Hematopoietic multipotent progenitor cell treated with erythropoietin and hydrocortisone succinate and interleukin-3 and kit ligand, for 4 days (in vitro differentiated cells): ENCODE measurements at places on chromosomes 5 and 9.
A peak's percentile ranks its signal among the peaks of the same experiment; 100 is the strongest.

- DNase-seq: peak; percentile 24
Measured at GRCh38 chr9:88387036-88387551, 1.1 kb upstream of the SPIN1 start.

DNA sequence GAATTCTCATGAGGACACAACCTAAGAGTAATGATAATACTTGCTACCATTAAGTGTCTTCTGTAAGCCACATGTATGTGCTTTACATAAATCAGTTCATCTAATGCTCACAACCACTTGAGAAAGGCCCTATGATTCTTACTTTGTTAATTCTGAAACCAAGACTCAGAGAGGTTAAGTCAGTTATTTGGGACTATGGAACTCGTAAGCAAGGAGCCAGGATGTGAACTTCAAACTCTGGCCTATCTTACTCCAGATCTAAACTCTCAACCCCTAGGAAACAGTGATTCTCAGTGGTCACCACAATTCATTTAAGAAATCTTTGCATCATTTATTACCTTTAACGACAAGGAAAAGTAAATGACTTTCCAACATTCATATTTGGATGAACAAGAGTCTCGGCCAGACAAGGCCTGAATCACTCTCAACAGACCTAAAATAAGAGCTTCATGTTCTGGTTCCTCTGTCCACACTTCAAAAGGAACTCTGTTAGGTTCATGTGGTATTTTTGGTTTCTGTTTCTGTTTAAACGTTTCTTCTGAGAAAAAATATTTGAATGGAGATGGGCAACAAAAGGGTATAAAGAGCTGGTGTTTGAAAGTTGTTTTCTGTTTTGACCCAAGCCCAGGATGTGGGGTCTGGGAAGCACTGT lies 104.8 kb downstream of the LPAR1 start:
- no peak for DNase-seq

DNA sequence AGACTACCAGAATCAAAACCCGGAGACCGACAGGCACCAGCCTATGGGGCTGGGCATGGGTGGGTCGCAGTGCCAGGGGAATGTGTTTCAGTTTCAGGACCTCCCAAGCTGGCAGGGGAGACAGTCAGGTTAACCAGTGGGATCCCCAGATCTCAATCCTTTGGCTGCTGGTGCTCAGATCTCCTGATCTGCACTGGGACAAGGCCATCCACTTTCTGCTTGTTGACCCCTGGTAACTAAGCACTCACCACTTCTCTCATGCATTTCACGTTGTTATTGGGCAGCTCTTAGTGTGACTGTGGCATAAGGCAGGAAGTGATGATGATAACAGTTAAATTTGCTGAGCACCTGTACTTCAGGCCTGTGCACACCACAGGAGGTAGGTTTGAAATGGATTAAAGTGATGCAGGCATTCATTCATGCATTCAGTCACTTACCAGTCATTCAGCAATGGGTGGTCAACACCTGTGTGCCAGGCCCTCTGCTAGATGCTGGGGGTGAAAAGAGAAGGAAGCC lies 42.1 kb upstream of the STXBP1 start:
- peak; percentile 50 for DNase-seq

DNA sequence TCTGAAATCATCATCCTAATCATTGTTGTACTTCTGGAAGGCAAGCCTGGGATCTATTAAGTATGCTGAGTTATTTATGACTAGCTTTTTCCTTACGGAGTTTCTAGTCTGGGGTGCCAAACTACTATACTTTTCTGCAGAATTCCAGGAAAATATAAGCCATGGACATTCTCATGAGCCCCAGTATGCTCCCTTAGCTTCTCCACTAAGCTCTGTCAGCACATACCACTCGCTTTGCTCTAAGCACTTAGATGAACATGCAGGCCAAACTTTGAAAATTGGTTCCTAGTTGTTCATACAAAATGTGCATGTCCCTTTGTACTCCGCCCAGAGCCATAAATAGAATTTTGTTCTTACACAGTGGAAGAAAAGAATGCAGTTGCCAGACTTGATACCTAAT lies 284.6 kb downstream of the ARRDC3 start:
- DNase-seq: no peak

DNA sequence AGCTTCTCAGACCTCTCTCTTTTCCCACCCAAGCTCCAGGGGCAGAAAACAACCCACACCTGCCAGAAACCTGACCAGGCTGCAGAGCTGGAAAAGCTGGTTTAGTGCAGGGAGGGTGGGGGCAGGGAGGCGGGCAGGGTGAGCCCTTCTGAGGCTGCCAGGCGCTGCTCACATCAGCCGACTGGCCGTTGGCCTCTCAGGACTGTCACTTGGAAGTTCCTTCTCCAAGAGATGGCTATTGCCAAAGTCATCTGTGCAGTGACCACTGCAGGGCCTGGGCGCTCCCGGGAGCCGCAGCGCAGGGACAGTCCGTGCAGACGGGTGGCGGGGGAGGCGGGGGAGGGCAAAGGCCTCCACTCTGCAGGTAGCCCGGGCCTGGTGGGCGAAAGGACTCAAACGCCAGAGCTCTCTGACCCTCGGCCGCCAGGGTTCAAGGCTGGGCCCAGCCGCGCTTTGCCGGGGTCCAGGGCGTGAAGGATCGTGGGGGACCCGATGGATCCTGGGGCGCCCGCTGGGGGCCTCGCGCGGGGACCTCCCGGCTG lies 205.0 kb upstream of the IER5L start:
- DNase-seq: peak; percentile 30

DNA sequence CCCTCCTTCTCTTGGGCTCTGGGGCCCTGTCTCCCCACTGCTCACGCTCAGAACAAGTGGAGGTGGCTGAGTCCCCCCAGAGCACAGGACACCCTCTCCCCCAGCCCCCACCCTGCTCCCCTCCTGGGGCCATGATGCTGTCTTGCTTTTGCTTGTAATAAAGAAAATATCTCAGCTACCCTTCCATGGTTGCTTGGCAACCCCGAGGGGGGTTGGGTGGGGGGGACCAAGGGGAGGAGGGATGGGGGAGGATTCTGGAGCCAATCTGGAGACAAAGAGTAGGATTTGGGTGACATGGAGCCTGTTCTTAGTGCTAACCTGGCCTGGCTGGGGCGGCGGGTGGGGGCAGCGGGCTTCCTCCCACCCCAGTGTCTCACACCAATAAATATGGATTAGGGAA lies 16.1 kb upstream of the CERCAM start:
- DNase-seq: no peak

DNA sequence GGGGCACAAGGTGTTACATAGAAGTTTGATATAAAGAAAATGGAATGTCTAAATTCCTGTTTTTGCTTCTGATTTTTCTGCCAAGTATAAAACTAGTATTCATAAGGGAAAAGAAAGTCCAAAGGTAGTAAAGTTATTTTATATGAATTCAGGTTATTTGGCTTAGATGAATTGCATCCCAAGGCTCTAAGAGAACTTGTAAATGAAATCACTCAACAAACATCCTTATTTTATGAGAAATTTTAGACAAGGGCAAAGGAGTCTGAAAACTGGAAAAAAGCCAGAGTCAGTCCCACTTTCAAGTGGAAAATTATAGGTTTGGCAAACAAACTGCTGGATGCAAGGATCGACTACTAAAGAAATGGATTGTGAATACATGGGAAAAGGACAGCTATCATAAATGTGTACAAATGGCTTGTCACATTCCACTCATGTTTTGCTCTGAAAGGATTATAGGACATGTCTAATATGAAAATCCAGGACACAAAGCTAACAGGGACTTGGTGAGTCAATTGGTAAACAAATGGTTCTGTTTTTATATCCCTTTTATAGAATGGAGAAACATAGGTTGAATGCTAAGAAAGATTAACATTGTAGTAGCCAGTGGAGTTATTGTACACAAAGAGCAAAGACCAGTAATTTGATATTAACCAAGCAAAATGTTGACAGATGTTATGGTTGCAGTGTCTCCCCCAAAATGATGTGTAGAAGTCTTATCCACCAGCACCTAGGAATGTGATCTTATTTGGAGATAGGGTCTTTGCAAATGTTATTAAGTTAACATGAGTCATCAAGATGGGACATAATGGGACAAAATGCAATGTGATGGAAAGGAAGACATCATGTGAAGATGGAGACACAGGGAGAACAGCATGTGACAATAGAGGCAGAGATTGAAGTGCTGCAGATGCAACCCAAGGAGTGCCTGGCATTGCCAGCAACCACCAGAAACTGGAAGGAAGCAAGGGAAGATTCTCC lies 495.7 kb downstream of the TLE1 start:
- no peak for DNase-seq

DNA sequence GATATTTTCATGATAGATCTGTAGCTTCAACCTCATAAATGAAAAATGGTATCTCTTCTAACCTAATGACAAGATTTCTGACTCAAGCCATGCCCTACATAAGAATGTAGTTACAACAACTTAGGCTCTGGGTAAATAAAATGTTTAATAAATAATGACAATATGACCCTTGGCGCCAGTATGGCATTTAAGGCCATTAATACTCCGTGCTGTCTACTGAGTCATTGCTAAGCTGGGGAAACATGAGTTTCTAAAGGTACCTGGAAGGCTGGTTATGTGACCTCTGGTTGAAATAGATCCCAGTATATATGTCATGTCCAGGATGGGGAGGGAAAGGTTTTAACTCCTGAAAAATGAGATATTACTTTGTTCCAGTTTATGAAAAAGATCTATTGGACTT lies 58.0 kb upstream of the CEMIP2 start:
- DNase-seq: no peak

DNA sequence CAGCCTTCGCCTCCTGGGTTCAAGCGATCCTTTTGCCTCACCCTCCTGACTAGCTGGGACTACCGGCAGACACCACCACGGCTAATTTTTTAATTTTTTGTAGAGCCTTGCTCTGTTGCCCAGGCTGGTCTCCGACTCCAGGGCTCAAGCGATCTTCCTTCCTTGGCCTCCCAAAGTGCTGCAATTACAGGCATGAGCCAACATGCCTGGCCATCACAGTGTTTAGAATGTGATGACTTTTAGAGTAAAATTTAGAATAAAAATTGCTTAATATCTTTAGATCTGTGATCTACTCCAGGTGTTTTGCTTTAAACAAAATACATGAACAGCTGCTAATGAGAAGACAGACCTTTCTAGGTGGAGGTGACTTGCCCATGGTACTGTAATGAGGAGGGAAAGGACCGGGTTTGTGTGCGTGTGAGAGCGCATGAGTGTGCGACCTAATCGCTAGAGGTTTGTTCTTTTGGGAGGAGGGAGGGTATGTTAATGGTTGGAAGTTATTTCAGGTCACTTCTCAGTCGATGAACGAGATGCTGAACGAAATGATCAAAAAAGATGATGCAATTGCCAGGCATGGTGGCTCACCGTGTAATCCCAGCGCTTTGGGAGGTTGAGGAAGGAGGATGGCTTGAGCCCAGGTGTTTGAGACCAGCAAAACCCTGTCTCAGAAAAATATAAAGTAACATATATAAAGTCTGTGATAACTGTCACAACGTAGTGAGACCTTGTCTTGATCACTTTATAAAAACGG lies 2.0 kb downstream of the CNOT6 start:
- DNase-seq: no peak

DNA sequence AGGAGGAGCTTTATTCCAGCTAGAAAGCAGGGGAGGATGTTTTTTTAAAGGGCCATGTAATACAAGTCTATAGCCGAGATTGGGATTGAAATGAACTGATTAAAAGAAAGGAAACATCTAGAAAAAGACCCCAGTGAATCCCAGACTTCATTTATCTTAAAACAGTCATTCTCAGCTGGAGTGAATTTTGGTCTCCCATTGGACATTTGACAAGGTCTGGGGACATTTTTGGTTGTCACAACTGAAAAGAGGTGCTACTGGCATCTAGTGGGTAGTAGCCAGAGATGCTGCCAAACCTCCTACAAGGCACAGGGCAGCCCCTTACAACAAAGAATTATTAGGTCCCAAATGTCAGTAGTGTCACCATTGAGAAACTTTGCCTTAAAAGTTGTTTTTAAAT lies 16.3 kb upstream of the SPINK4 start:
- DNase-seq: peak; percentile 48

DNA sequence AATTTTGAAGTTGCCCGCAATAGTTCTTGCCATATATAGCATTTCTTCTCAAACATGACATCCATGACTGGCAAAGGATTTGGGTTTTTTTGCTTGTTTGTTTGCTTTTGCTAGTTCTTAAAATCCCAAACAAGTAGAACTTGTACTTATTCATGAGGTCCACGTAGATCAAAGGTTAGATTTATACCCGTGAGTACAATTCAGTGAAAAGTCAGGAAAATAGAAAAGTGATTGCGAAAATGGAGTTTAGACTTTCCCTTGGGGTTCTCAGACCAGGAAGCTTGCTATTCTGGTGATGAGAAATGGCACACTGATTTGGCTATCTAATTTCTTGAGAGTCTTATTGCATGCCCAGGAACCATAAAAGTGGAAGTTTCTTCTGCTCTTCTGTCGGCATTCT lies 304.7 kb downstream of the CTNND2 start:
- no peak for DNase-seq

- DNase-seq: no peak
Measured at GRCh38 chr5:139635191-139635590, 13.0 kb upstream of the CXXC5 start.

DNA sequence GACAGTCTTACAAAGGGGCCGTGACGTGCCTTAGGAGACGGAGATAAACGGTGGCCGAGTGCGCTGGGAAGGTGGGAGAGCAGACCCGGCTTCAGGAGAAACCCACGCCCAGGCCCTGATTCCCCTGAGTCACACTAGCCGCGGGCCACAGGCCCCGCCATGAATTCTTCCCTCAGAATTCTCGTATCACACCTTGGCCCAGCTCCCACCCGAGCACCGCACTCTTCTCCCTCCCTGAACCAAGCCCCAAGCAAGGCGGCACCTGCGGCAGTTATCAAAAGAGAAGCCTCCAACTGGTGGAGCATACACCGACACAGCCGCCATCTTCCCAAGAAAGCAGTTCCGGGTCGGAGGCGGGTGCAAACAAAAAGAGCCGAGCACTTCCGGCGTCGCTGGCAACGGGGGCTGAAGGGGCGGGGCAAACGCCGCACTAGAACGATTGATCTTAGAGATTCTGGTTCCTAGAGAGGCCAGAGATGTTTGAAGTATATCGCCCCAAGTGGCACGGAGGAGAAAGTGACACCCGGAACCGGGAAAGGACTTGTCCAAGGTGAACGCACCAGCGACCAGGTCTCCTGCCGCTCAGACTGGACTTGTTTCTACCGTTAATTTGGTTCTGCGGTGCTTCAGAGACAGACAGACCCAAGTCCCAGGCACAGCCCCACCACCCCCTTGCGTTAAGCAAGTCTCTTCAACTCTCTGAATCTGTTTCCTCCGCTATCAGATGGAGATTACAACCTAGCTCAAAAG lies at the start of gene PSMB7:
Gene PSMB7 (minus strand): TSS at position 341 of the 750 bp plus-strand sequence. CDS start 17 bp downstream, at position 324.
- DNase-seq: peak; percentile 99

- no peak for DNase-seq
Measured at GRCh38 chr5:72376381-72376780, 56.2 kb downstream of the PTCD2 start.
